ENCODE measurements at places on chromosomes 2 and 18.

DNA sequence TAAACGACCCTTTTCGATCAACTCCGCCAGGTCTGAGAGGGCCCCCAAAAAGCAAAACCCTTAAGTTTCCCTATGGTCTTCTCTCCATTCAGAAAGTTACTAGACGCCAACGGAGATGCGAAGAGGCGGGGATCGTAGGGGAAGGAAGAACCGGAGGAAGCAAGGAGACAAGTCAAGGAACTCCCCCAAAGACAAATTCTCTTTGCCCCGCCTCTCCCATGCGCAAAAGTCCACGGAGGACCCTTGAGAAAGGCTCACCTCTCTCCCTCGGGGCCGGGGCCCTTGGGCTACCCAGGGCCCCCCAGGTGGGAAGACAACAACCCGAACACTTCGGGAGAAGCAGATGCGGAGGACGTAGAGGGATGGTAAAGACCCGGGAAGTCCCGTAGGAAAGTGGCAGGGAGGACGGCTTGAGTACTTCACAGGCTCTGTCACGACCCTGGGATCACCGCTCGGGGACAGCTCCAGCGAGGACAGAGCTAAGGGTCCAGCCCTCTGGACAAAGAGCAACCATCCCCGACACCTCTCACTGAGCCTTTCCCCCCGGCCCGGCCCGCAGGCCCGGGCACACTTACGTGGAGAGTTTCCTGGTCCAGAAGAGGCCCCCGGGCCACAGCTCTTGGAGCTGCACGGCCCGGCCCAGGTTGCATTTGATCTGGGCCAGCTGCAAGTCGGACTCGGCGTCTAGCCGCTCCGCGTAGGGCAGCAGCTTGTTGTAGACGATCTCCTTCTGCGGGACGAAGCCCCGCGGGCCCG lies 647 bp downstream of the PSME4 start:
- peak; percentile 20 for DNase-seq

- no peak for DNase-seq
Observed at GRCh38 chr2:236250909-236251579, 13.2 kb downstream of the ASB18 start.

DNA sequence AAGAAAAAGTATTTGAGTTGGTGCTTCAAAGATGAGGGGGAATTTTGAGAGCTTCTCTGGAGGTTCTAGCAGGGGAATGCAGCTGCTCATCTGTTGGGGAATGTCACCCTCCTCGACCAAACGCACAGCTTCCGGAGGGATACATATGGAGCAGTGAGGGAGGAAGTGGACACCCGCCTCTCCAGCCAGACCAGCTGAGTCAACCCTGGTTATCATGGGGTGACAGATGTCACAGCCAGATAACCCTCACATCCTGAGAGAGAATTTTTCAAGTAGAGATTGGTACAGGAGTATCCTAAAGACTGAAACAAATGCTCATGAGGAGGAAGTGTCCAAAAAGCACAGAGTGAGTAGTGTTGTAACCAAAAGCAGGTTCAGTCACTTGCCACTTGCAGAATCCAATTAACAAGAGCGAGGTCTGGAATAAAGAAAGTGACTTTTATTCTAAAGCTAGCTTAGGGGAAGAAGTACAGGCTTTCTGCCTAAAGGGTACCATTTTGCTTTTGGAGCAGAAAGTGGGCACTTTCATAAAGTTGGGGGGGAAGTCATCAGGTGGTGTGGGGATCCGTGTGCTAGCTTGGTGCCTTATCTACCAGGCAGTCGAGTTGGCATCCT lies 395.2 kb downstream of the RAD51AP2 start:
- no peak for DNase-seq

DNA sequence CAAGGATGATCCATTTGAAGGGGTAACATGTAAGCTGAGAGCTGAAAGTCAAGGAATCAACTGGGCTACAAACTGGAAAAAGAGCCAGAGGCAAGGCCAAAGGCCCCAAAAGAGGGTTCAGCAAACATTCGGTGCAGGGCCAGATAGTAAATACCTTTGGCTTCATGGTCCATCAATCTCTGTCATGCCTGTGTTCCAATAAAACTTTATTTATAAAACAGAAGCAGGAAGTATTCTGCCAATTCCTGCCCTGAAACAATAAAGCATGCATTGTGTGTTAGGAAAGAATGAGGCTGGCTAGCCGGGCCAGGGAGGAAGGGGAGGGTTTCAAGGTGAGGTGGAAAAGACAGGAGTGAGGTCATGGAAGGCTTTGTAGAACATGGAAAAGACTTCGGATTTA lies 107.1 kb downstream of the LBH start:
- no peak for DNase-seq

DNA sequence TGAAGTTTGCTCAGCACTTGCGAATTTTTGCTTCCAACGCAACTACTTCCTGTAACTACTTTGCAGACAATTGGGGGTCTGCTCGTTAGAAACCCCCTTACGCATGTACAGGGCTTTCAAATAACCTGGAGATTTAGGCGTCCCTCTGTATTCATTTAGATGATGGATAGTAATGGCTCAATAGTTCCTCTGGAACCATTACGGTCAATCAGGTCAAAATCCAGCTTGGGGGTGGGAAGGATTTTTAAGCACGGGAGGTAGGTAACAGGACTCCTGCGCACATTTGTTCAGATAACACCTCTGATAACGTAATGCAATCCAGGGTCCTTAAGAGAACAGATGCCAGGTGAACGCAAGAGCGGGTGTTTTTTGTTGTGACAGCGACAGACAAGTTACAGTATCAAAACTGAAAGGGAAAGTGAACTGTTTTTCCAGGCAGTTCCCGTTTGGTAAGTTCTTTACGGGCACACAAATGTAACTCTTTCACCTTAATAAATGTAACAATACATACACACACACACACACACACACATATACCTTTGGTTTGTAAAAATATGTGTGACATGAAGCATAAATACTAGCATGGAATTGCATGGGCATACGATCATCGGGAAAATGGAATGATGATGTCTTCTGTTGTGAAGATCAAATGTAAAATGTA lies 3.8 kb upstream of the OSR1 start:
- DNase-seq = no peak

GRCh38 chr2:228059735-228060134 lies 121.8 kb downstream of the SPHKAP start:
- no peak for DNase-seq

DNA sequence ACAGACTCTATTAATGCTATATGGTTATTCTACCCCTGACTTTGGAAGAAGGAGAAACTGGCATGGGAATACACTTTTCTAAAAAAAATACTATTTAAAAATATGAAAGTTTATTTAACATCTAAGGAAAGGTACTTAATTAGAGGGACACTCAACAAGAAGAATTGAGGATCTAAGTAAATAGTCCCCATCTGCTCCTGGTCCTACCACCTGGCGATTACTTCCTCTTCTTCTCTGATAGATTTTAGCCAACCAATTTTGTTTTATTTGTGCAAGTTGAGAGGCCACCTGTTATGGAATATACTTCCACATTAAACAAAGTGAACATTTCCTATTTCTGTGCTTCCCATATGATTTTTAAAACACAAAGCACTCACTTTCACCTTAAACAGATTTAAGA lies 111.7 kb downstream of the BCL2 start:
- no peak for DNase-seq

GRCh38 chr2:128563348-128563687 lies 244.7 kb upstream of the HS6ST1 start:
- no peak for DNase-seq

- no peak for DNase-seq
Observed at GRCh38 chr2:210366675-210367080, 51.7 kb upstream of the MYL1 start.

GRCh38 chr2:101706819-101707177 lies 9.3 kb downstream of the MAP4K4 start:
- DNase-seq = no peak

DNA sequence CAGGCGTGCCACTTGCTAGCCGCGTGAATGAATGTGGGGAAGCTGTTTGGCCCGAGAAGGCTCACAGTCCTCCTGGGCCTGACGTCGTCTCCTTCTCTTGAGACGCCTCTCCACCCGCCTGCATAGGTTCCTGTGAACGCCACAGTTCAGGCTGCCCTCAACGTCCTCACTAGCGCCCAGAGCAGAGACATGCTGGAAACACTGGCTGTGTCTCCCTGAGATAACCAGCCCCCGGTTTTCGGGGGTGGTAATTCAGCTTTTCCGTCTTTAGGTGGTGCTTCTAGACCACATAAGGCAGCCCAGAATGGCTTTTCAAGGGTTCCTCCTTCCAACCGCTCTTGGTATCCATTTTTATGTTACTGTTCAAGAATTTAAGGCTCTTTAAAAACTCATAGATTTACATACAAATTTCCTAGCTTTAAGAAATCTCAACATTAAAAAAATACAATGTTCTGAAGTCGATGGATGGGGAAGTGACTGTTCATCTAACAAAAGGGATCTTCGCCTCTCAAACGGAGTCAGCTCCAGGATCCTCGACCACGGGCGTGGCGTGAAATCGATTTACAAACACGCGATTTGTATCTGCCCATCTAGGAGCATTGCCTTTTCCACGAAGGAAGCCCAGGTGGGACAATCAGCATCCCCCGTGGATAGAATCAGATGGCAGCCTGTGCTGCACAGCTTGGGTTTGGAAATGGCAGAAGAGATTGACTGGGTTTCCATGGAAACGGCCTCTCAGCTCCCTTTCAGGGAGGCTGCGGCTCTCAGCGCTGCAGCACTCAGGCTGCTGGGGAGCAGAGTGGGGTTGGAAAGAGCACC lies 110.6 kb upstream of the PXDN start:
- peak; percentile 29 for DNase-seq

DNA sequence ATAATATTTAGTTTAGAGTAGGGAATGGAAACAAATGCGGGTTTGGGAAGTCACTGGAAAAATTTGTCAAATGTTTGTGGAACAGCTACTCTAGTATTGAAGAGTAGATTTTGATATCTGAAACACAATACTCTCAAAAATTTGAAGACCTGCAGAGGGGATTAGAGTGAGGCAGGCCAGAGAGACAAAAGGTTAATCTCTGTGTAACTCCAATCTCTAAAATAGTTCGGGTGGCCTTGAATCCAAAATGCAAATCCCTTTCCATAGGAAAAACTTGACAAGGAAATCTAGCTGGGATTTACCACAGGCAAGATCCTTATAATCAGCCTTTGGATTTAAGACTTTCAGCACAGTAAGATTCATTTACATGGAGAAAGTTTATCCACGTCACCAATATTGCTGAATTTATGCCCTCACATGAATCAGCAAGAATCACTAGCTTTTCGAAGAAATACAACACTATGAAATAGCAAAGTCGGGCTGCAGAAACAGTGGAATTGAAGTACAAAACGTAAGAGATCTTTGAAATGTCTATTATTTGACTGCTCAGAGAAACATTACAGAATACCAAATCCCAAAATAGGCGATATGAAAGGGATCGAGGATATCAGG lies 423.7 kb upstream of the ZNF804A start:
- DNase-seq = no peak

DNA sequence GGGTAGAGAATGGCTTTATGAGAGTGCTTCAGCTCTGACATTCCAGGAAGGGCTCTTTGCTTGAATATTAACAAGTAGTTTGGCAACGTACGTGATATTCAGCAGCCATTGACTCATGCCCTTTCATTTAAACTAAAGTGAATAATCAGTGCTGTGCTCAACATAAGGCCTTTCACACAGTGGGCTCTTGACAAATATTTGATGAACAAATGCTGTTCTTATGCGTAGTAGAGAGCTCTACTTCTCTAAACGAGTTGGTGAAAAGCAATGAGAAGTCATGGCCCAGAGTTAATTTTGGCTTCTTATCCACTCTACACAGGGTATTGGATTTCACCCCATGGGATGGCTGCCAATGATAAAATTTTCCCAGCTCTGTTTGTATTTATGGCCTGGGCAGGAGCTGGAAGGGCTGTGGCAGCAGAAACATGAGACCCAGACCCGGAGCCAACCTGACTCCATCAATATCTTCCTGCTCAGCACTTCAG lies 338.9 kb downstream of the CCDC85A start:
- no peak for DNase-seq

- DNase-seq = no peak
Observed at GRCh38 chr2:193350509-193350908, 1155.8 kb upstream of the TMEFF2 start.

DNA sequence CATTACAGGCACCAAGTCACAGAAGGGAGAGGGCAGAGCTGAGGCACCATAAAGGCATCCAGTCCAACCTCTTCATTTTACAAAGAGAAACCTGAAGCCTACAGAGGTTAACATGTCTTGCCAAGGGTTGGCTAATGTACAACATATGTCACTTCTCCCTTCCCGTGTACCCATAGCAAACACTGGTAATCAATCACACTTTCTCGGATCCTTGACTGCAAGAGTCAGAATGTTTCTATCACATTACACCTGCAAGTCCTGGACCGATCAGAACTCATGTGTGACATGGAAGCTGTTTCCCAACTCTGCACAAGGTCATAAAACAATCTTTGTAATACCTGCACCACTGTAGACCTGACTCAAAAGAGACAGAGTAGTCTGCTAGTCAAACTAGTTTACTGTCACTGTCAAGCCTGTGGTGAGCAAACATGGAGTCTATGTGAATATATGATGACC lies 6.0 kb downstream of the ANKRD44 start:
- no peak for DNase-seq

GRCh38 chr18:42141439-42141838 lies 186.4 kb downstream of the PIK3C3 start:
- DNase-seq = peak; percentile 5

DNA sequence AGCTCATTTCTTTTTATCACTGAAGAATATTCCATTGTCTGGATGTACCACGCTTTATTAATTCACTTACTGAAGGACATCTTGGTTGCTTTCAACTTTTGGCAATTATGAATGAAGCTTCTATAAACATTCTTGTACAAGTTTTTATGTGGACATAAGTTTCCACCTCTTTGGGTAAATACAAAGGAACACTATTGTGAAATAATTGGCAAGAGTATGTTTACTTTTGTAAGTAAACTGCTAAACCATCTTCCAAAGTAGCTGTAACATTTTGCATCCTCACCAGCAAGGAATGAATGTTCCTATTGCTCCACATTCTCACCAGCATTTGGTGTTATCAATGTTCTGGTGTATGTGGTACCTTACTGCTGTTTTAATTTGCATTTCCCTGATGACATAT lies 15.8 kb upstream of the VWC2L start:
- no peak for DNase-seq

DNA sequence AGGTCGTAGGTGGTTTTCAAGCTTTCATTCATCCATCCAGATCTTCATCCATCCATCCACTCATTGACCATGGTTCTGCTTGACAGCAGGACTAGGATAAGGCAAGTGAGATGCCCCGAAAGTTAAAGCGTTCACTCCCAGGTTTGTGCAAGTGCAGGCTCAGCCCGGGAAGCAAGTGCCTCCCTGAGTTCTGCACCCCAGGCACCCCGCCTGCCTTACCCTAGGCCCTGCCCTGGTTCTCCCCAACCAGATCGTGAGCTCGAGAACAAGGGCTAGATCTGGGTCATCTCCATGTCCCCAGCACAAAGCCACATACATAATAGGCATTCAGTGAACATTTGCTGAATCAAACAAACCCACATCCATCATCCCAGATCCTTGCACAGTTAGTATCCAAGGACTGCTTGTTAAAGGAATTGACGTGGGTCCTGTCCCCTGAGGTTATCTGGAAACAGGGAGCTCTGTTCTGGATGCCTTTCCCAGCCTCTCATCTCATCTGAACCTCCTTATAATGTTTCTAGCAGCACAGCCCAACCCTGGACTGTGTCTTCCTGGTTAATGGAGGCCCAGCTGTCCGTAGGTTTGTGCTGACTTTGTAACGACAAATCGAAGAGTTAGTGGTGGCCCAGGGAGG lies 116.1 kb upstream of the GPC1 start:
- no peak for DNase-seq

- DNase-seq = no peak
Observed at GRCh38 chr2:29014811-29015421, 33.8 kb downstream of the TOGARAM2 start.

GRCh38 chr18:11886577-11887110 lies 21.5 kb downstream of the MPPE1 start:
- no peak for DNase-seq

GRCh38 chr2:237455764-237456163 lies 31.3 kb upstream of the MLPH start:
- DNase-seq = no peak

Data from BE2C (cell line).